ENCODE measurements at places on chromosomes 2 and 18.

GRCh38 chr18:9737006-9737405 lies 28.9 kb downstream of the RAB31 start:
- no peak for DNase-seq

GRCh38 chr18:43720041-43720440 lies 442.8 kb upstream of the SYT4 start:
- DNase-seq, result no peak

GRCh38 chr2:3536682-3537632 lies 17.6 kb upstream of the ADI1 start:
- no peak for DNase-seq

DNA sequence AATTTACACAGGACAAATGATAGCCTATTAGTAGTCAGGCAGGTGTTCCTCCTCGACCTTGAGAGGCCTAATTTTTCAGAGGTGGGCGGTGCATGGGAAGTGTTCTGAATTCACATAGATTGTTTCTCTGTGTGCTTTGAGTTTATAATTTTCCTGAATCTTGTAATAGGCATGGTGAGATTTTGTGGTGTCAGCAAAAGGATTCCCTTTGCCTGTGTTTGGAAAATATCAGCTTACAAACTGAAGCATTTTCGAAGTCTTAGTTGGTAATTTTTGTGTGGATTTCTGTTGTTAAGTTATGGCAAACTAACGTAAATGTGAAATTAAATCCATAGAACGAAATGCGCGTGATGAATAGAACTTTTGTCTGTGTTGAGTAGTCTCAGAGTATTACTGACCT lies 194.0 kb upstream of the RBMS1 start:
- DNase-seq, result no peak

- DNase-seq, result no peak
Measured at GRCh38 chr18:33571998-33572787, 5.8 kb upstream of the ASXL3 start.

- DNase-seq, result no peak
Measured at GRCh38 chr2:54471221-54471711, 15.1 kb downstream of the SPTBN1 start.

DNA sequence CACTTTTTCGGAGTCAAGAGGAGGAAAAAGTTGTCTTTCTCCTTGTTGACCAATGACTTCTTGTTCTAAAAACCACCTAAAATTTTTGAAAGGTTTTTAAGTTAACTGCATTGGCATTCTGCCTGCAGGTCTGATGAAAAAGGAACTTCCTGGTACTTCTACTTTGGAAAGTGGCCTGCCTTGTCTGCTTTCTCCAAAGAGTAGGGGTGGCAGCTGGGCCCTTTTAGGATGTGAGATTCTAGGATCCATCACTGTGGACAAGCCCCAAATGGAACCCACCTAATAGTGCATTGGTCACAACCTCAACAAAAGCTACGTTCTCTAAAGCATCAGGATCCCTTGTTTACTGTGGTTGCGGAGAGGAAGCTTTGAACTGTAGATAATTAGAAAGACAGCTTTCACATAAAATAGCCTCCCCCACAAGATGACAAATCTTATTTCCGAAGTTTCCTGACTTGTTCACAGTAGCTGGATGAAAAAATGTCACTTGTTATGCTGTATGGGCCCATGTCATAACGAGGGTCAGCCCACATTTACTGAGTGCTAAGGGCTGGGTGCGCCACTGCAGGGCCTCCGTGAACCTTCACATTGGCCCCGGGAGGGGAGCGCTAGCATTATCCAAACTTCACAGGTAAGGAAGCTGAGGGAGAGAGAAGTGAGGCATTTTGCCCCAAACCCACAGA lies 17.4 kb downstream of the ASPRV1 start:
- DNase-seq, result no peak

DNA sequence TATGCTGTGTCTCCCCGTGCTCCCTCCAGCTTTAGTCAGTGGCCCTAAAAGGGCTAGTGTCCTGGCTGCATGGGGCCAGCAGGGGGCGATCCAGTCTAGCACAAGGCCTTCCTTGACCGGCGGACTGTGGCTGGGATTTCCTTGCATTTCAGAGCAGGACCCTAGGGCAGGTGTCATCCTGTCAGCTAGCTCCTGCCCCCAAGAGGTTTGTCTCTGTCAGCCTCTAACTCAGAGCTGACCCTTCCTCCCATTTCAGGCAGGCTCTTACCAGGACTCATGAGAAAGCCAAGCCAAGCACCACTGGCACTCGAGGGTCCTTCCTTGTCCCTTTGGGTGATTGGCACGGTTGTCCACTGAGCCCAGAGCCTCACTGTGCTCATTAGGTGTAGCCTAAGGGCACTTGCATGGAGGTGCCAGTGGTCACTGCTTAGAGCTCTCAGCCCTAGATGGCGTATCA lies 140.3 kb downstream of the RPIA start:
- peak; percentile 4 for DNase-seq

DNA sequence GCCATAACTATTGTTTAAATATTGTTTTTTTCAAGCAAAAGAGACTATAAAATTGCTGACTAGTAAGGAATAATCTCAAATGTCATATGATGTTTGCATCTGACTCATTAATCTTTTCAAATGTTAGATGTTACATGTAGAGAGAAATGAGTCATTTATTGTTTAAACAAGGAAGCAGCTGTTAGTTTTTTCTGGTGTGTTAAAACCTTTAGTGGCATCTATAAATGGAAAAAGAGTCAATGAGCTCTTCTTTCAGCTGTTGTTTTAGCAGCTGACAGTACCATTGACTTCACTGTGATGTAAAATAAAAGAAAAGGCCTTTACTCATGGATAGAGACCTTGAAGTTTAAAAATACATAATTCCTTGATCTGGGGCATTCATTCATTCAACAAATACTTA lies 1.8 kb upstream of the KLHL41 start:
- DNase-seq, result no peak

GRCh38 chr2:19377717-19378116 lies 19.3 kb upstream of the OSR1 start:
- no peak for DNase-seq

GRCh38 chr2:48750128-48750739 lies 5.3 kb downstream of the LHCGR start:
- no peak for DNase-seq

- no peak for DNase-seq
Measured at GRCh38 chr2:20106746-20107145, 55.3 kb upstream of the LAPTM4A start.

- no peak for DNase-seq
Measured at GRCh38 chr2:65215946-65216345, 11.7 kb upstream of the ACTR2 start.

- DNase-seq, result peak; percentile 48
Measured at GRCh38 chr2:47323009-47323821, 79.7 kb upstream of the MSH2 start.

GRCh38 chr18:63374540-63374939 lies 7.5 kb upstream of the KDSR start:
- DNase-seq, result no peak

DNA sequence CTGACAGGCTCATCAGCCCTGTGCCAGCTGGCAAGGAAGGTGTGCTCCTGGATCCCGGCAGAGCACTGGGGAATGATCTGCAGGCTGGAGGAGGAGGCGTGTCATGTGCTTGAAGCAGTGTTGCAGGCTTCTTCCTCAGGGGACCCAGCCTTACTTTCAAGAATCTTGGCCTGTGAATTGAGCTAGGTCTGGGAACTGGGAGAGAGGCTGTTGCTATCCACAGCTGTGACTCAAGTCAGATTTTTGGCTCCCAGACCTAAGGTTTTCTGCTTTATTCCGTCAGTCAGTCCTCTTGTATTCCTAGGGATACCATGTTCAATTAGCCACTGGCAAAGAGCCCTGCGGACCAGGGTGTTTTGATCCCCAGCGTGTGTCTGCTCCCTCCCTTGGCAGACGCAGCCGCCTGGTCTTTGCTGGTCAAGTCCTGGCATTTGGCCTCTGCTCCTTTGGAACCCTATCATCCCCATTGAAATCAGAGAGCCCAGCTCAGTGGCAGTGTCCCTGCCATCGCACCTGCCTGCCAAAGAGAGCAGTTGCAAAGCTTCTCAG lies 32.4 kb downstream of the ASB1 start:
- no peak for DNase-seq

- no peak for DNase-seq
Measured at GRCh38 chr18:46295416-46295815, 191.2 kb downstream of the HAUS1 start.

DNA sequence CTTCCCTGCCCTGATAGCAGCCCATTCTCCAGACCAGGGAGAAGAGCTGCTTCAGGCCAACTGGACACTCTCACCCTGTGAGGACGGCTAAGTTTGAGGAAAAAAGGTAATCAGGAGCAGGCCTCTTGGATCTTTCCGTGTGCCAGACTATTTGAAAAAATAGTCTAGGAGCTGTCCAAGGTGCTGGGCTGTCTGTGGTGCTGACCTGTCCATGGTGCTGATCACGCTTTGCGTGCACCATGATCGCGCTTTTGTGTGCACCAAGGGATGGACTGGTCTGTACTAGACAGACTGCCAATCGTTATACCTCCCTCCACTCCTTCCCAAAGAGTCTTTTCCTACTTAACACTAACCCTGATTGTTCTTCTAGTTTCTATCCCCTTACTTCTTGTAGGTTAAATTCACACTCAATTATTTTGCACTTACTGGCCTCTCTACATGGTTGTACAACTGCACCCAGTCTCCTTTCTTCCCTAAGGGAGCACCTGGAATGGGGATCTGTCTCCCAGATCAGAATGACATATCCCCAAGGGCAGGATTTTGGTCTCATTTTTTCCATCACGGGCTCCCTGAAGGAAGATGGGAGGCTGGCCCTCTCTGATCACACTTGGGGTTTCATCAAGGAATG lies 295.4 kb downstream of the CELF4 start:
- no peak for DNase-seq

GRCh38 chr2:69946351-69947324 lies 14.8 kb downstream of the ASPRV1 start:
- DNase-seq, result peak; percentile 19
